ENCODE measurements at places on chromosomes 3 and 15.

GRCh38 chr3:124762661-124763011 is 32.4 kb downstream of the UMPS start:
- DNase-seq = no peak

DNA sequence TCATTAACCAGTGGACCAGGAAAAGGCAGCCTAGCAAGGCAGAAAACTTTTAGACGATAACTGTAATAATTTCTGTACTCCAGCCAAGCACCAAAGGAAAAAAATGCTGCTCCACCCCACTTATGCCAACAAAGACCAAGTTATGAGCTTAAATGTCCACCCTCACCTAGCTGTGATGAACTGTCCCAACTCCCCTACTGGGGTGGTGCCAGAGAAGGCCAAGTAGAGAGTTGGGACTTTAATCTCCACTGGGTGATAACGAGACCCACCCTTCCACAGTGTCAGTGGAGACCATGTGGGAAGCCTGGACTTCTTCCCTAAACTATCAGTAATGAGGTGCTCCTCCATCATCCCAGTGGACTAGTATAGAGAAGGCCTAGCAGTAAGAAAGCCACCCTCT is 33.8 kb upstream of the COPB2 start:
- DNase-seq = no peak

DNA sequence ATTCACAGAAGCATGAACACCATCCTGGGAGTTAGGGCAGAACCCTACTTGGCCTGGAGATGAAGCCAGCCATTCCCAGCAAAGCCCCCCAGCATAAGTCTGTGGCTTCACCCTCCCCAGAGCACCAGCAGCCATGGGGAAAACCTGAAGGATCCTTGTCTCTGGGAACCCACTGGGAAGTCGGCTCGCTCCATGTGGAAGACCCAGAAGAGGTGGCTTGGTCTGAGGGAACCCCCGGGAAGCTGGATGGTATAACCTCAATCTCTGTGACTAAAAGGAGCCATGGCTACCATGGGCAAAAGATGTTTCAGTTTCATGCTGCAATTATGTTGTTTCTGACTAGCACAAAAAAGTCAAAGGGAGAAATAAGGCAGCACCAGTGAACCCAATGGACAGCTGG is 11.8 kb upstream of the RPUSD3 start:
- DNase-seq = no peak

GRCh38 chr3:167361306-167361705 is 18.8 kb downstream of the ZBBX start:
- no peak for DNase-seq

DNA sequence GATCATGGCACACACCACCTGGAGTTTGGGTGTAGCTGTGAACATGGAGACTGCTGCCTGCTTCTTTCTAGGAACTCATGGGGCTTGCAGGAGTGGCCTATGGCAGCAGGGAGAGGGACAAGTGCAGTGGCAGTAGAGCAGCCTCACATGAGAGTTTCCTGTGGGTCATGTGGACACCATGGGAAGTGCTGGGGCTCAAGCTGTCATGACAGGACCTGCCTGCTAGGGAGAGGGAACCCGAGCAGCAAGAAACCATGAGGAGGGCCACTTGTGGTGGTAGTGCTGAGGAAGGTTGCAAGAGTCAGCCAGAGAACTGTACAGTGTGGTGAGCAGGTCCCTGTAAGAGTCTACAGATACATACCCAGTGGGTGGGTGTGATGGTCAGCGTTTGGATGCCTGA is 73.8 kb upstream of the MRPS22 start:
- no peak for DNase-seq

GRCh38 chr3:36786921-36787890 is 22.9 kb upstream of the DCLK3 start:
- no peak for DNase-seq

DNA sequence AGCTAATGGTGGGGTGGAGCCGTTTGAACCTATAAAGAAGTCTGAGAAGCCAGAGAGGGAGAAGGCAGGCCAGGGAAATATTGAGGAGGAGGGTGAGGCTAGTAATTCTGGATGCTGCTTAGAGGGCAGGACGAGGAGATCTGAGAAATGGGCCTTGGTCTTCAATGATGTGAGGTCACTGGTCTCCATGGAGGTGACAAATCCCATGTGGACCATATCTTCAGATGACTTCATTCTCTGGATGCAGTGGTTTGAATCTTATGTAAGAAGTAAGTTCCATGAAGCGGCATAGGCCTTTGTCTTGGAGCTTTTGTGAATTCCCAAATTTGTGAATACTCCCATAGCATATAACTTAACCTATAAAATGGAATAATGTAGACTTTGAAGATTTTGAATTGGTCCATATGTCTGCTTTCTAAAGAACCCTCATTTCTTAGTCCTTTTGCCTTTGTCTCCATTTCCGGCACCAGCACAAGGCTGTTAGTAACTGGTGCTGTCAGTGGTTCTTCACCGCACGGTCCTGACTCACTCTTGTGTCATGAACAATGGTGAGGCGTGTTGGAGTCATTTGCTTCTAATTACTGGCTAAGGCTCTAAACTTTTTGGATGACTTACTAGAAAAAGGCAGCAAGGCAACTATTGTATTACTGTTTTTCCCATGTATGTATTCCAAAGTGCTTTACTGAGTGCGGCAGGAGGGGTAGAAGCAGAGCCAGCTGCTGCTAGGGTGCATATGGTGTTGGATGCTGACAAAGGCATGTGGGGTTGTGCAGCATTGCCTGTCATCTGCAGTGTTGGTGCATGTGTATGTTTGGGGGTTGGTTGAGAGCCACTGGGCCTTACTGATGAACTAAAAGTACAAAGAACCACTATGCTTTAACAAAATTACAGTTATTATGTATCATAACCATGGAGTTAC is 279.3 kb upstream of the C2CD4B start:
- DNase-seq = peak; percentile 82

GRCh38 chr3:197521277-197522182 is 34.2 kb downstream of the BDH1 start:
- DNase-seq = no peak

GRCh38 chr3:117126946-117127546 is 417.5 kb downstream of the TUSC7 start:
- no peak for DNase-seq

DNA sequence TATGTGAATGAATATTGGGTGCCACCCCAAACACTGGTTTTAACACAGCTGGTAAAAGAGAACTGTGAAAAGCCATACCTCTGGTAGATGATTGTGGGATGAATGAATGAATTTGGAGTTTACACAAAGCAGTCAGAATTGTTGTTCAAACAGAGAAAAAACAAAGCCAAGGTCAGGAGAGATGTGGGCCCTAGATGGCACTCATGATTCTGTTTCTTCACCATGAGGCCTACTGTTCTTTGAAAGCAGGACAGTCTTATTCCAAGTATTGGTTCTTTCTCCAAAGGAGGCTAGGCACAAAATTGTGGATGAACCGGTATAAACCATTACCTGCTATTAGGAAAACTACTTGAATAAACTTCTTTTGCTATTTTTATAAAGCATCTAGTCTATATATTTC is 97.6 kb downstream of the SAMMSON start:
- DNase-seq = no peak

DNA sequence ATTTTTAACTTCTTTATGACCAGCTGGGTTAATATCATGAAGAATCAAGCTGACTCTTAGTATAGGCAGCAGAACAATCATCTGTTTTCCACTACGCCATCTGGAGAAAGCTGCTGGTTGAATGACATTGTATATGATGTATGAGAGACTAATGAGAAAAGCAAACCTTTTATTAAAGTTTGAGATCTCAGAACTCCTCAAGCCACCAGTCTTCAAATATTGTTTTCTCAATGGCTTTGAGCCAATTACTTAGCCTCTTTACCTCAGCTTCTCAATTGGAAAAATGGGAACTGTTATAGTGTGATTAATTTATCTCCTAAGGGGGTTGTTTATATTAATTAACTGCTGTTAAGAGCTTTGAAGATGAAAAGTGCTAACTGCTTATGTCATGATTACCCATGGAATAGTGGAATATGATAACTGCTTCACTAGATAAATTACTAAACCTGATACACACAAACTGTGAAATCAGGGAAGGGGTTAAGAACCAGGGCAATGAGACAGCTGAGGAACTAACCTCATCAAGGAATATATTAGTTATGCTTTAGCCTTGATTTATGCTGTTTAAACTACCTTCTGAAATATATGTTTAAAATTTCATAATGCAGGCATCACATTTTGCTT is 330.1 kb downstream of the SOX2 start:
- DNase-seq = no peak

GRCh38 chr15:27486051-27486450 is 515.1 kb downstream of the GABRG3 start:
- no peak for DNase-seq

GRCh38 chr3:14801031-14801430 is 17.7 kb upstream of the FGD5 start:
- DNase-seq = no peak

- no peak for DNase-seq
Measured at GRCh38 chr15:52005748-52006701, 13.0 kb upstream of the MAPK6 start.

GRCh38 chr3:105827959-105828358 is 40.9 kb downstream of the CBLB start:
- DNase-seq = peak; percentile 46

GRCh38 chr15:71501344-71502076 is 308.8 kb upstream of the NR2E3 start:
- DNase-seq = no peak

GRCh38 chr3:11587766-11588165 is 55.9 kb downstream of the VGLL4 start:
- no peak for DNase-seq

GRCh38 chr3:119293871-119294695 is at the start of gene ARHGAP31:
Gene ARHGAP31, plus strand, starts transcription at chr3:119294383. Its CDS starts 522 bp downstream, at chr3:119294905.
- DNase-seq = no peak

- no peak for DNase-seq
Measured at GRCh38 chr3:54940971-54941370, 13.1 kb upstream of the LRTM1 start.

DNA sequence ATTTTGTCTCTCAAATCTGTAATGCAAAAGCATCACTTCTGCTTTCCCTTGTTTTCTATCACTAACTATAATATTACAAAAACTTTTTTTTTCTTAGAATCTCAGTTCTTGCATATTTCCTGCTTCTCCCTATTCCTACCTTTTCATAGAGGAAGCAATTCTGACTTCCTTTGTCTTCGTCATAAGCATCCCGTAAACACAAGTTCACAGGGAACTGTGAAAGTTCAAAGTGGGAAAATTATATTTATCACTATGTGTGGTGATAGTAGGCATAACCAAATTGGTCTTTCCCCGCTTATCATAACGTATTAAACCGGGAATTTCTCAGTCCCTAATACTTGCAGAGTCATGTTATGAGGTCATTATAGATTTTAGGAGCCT is 22.3 kb downstream of the CD200 start:
- no peak for DNase-seq

DNA sequence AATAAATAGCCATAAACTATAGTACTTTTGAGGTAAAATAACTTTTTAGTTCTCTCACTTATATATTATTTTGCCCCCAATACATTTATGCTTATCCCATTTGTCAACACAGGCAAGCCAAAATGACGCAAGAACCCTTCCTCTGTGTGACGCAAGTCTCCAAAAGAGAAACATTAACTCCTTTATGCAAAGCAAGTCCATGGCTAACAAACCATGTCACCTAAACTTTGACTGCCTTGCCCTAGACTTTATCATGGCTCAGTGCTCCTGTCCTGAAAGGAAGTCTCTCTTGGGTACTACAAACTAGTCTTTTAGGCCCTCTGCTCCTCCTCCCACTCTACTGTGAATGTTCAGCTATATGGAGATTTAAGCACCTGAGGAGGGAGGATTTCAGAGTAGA is 230.5 kb downstream of the UNC13C start:
- DNase-seq = no peak

DNA sequence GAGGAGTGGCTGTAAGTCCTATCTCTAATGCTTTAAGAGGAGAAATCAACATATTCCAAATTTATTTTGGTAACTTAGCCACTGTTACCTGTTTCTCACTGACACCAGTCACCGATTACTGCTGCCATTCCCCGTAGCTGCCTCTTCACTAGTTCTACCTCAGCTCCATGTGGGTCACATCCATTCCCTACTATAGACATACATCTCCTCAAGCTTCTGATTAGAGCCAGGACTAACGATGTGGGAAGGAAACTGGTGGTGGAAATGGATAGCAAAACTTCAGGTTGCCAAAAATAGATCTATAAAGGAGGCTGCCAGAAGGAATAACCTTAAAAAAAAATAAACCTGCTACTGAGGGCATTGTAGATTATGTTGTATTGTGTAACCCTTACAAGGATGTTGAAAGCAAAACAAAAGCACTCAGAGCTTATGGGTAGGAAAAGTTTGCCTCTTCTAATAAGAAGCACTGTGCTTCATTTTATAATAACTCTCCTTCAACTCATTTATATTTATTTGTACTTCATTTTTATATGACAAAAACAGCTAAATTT is 56.0 kb downstream of the KAT2B start:
- DNase-seq = no peak

DNA sequence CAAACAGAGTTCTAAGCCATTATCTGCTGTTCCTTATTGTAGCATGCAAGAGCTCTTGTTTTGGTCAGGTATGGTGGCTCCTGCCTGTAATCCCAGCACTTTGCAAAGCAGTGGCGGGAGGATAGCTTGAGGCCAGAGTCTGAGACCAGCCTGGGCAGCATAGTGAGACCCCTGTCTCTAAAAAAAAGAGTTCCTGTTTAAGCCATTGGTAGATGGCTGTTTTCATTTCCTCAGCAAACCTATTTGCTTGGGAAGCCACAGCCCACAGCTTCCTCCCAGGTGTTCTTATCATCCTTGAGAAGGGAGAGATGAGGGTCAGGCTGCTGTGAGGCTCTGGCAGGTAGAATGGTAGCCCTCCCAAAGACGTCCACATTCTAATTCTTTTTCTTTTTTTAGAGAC is 24.4 kb upstream of the FAM81A start:
- no peak for DNase-seq

DNA sequence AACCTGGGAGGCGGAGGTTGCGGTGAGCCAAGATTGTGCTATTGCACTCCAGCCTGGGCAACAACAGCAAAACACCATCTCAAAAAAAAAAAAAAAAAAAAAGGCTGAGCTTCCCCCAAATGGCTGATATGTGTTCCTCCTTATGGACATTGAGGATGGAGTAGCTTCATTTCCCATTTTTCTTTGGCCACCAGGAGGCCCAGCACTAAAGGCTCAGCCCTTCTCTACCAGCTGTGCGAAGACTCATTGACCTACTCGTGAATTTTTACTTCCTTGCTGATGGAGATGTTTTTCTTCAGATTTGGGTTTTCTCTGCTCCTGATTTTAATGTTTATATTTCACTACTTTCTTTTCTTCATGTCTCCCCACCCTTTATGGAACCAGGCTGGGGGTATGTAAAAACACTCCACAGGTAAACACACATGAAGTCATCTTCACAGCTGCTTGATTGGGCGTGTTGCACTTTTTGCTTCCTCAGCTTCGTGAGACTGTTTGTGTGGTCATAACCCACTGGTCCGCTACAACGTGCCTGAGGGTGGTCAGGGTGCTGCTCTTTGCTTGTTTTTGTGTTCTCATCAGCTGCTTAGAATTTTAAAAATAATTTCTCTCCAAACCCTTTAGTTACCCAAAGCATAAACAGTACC is 13.5 kb downstream of the SEMA4B start:
- no peak for DNase-seq

DNA sequence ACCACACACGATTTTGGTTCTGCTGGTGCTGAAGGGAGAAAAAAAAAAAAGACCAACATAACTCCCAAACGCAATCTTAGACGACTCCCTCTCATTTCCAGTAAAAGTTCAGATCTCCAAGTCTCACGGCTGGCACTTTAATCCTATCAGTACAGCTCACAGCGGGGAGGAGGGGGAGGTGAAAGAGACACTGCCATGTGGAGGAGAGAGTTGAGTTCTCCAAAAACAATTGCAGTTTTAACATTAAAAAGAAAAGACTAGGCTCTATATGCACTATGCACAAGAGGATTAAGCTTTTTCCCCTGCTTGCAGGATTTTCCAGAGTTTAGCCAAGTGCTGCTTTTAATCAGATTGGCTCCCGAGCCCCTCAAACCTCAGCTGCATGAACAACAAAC is 16.8 kb downstream of the BMF start:
- no peak for DNase-seq
